T-helper 2 cell treated with Interferon-gamma antibody and Interleukin-4, amounts not matched to agents 5 μg/mL and 100 μg/mL, for 36 hours (primary cell): ENCODE measurements at places on chromosomes 11 and 22.

DNA sequence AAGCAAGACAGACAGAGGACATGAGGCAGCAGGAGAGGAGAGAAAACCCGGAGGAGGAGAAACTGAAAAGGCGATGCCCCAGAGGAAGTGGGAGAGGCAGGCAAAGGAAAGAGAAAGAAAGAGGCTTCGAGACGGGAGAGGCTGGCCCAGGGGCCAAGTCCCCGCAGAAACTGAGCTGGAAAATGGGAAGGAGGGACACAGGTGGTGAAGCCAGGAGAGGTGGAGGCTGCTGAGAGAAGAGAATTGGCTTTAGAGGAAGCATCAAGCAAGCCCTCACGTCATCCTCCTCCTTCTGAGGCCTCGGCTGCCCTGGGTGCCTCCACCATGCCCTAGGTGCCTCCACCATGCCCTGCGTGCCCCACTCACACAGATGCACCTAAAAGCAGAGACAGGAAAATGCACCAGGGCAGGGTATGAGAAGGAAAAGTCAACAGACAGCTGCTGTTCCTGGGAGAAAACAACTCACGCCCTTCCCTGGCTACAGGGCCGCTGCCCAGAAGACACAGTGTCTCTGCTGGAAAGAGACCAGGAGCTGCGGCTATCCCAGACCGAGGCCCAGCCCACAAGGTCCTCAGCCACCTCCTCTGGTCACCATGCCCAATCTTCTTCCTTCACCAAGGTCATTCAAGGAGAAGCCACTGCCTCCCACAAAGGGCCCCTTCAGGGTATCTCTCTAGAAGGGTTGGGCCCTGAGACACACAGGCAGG, 14.3 kb downstream of the FXYD6 start:
- no peak for DNase-seq

DNA sequence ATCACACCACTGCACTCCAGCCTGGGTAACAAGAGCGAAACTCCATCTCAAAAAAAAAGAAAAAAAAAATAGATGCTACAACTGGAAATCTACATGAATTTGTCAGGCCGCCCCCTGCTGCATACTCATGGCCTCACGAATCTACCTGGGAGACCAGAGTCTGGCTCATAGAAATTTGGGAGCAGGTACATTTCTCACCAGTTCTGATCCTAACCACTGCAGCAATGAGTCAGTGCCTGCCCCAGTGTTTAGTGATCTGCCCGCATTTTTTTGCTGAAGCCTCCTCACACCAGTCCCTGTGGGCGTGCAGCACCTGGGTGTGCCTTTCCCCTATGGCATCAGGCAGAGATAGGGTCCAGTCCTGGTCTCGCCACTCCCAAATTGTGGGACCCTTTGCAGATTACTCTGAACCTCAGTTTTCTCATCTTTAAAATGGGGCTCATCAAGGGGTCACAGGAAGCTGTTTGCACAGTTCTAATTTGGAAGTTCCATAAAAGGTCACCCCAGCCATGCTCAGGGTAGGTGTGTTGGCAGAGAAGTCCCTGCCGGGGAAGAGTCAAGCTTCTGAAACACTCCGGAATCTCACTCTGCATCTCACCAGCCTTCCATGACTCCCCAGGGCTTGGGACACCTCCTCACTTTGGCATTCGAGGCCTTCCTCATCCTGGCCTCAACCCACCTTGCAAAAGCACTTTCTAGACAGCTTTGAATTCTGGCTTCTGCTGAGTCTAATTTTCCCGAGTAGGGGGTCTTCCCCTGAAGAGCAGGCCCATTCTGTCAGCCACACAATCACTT, 39.3 kb upstream of the LINC01488 start:
- peak; percentile 7 for DNase-seq

DNA sequence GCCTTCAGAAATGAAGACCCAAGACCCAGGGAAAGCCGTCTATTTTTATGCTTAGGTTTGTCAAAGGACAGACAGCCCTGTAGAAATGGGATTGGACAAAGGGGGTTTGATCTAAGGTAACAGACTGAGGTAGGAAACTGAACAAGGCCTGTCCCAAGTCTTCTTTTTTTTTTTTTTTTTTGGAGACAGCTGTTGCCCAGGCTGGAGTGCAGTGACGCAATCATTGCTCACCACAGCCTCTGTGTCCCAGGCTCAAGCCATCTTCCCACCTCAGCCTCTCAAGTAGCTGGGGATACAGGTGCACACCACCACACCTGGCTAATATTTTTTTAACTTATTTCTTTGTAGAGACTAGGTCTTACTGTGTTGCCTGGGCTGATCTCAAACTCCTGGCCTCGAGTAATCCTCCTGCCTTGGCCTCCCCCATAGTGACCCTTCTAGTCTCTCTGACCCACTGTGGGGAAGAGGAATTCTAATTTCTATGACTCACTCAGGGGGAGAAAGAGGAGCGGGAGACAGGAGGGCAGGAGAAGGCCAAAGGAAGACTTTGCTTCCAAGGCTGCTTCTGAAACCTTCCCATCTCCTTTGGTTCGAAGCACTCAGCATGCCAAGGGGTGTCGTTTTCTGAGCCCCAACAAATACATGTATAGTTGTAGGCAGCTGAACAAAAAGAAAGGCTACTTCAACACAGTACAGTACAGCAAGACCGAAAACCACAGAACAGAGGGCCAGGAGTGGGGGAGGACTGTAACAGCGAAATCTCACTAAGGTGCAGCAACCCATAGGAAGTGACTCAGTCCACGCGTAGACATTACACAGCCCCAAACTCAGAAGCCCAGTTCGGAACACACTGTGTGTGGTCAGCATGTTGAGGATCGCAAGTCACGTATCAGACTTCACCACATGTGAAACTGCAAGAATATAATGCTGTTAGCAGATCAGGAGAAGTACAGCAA, 872 bp downstream of the TMA7B start:
- peak; percentile 87 for DNase-seq

- peak; percentile 66 for DNase-seq
Measured at GRCh38 chr22:36757668-36758211, 18.2 kb downstream of the IFT27 start.

- no peak for DNase-seq
Measured at GRCh38 chr22:21714059-21714770, 21.4 kb downstream of the YPEL1 start.

- DNase-seq, result no peak
Measured at GRCh38 chr11:79852176-79852575, 411.3 kb upstream of the TENM4 start.

DNA sequence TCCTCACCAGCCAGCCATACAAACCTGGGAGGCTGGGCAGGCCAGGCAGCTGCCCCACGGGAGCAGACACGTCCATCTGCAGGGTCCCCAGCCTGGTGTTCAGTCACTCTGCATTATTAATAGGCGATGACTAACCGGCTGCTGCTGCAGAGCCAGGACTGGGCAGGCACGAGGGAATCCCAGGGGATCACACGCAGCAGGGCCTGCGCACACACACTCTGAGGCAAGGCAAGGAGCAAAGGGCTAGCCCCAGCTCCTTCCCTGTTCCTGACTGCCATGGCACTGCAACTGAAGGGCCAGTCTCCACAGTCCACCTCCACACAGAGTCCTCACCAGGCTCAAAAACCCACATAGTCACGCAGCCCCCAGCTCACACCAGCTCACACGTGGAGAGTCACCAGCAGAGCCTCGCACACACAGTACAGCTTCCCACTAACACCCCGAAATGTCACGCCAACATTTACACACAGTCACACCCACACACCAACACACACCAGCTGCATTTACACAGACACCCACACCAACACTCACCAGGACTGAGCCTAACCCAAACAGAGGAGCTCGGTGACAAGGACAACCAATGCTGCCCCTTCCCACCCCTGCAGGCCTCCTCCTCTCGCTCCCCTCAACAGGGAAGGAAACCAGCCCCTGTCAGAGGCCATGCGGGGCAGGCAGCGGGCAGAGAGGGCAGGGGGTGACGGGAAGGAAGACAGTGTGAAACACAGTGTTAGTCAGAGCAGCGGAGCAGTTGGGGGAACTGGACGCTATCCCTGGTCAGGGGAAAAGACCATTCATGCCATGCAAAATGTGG, 47.3 kb downstream of the NRXN2 start:
- DNase-seq, result no peak

- DNase-seq, result no peak
Measured at GRCh38 chr11:34653031-34653430, 32.1 kb downstream of the EHF start.

- DNase-seq, result no peak
Measured at GRCh38 chr11:26971961-26972360, 22.0 kb upstream of the FIBIN start.

GRCh38 chr22:36986242-36986821, 32.9 kb downstream of the TST start:
- peak; percentile 16 for DNase-seq

- DNase-seq, result no peak
Measured at GRCh38 chr11:93704237-93704636, 37.1 kb downstream of the TAF1D start.

- no peak for DNase-seq
Measured at GRCh38 chr11:22079133-22079872, 113.6 kb upstream of the ANO5 start.

DNA sequence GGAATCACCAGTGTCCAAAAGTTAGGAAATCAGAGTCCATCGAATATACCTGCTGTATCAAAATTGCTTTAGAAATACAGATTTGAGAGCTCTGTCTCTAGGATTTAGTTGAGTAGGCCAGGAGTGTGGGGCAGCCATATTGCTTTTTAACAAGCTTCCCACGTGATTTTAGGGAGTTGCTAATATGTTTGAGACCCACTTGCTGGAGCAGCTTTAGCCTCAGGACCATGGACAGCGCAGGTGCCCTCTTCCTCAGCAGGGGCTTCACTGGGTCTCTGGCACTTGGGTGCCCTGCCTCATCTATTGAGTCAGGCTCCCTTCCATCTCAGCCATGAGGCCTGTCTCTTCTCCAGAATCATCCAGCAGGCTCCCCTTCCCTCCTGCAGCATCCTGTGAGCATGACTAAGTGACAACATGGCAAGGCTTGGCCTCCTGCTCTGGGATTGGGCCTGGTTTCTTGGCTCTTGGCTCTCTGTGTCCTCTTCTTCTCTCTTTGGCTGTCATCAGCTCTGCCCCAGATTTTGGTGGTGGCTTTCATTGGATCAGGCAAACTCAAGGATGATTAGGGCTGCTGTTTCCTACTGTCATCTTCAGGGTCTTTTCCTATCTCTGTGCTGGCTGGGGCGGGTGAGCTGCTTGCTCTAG, 70.0 kb downstream of the SGSM1 start:
- no peak for DNase-seq

- DNase-seq, result no peak
Measured at GRCh38 chr11:87926250-87926970, 248.8 kb downstream of the RAB38 start.

GRCh38 chr11:123061403-123062157, at the start of gene HSPA8:
Gene HSPA8 (minus strand): TSS chr11:123062136. CDS start chr11:123061324, 812 bp downstream.
- no peak for DNase-seq

- no peak for DNase-seq
Measured at GRCh38 chr11:78391424-78391823, 26.2 kb downstream of the GAB2 start.

GRCh38 chr11:74519710-74520109, 26.2 kb upstream of the LIPT2 start:
- no peak for DNase-seq

- DNase-seq, result no peak
Measured at GRCh38 chr22:47033648-47034000, 271.2 kb downstream of the TBC1D22A start.

DNA sequence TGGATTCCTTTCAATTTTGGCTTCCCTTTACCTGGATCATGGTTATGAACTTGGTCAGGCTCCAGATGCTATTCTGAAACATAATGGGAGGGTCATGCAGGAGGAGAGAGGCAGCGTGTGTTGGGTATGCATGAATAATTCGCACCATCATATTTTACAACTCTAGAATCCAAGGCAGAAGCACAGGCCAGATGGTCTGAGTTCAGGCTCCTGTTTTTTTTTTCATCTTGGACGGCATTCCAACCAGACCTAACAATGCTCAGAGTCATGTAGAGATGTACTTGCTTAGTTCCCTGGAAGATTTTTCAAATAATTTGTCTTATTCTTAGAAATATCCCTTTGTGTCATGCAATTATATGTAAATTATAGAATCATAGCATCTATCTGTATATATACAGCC, 393.5 kb downstream of the JRKL start:
- no peak for DNase-seq

DNA sequence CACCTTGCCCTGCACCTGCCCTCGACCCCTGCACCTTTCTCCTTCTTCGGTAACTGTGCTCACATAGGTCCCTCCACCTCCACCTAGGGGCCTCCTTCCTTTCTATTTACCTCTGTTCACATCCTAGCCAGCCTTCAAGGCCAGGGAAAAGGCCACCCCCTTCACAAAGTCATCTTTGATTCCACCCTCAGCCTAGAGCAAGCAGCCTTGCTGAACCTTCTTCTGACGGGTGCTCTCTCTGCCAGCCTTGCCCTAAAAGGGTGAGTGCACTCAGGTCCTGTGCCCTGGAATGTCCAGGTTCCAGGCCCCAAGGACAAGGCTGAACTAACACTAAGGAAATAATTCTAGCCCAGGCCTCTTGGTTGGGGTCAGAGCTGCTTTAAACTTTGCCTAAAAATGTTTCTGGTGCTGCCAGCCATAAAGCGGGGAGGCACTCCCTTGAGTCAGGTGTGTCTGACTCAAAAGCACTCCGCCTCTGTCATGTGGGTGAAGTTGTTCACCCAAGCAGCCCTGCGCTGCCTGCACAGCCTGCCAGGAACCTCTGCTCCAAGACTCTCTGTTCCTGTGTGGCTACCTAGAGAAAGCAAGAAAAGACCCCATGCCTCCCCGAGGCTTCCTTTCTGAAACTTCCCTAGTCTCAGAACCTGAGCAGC, 9.2 kb upstream of the FAM83F start:
- no peak for DNase-seq

DNA sequence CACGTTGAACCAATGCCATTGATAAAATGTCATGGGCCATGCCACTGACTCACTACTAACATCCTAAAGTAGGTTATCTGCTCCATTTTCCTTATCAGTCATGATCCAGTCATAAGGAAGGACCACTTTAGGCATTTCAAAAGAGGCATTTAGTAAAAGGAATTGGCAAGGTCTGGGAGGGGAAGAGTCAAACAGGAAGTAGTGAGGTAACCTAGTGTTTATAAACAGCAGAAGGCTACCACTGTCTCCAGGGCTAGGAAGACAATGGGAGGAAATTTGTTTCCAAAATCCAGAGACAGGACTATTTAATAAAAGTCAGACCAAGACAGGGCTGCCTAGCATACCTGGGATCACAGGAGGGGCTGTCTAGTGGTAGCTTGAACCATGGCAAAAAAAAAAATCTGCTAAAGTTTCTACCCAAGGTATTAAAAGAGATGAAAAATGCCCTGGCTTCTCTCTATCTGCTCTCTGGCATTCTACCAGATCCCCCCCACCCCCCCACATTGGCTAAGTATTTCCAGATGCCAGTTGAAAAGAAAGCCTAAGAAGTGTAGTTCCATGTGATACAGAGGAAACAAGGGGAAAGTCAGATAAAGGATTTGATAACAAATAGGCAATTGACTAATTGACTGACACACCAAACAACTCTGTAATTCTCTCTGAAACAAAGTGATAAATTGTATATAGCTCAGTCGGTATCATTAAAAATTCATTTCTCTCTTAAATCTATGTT, 50.4 kb upstream of the C11orf87 start:
- DNase-seq, result no peak
